Left renal pelvis (tissue), 4 donors: ENCODE measurements at places on chromosomes 11 and 22.

DNA sequence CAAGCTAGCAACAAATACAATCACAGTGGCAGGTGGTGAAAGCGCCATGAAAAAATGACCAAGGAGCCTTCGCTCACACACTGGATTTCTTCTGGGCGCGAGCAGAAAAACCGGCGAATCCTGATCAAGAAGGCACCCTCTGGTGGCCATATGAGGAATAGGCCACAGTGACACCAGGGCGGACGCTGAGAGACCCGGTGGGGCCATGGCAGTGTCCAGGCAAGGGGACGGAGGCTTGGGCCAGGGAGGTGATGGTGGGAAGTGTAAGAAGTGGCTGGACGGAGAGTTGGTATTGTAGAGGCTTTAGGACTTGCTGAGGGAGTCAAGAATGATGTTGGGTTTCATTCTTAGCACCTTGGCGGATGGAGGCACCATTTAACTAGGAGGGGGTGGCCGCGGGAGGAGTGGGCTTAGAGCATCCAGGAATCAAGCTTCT, 16.9 kb upstream of the RAC2 start:
- no peak for DNase-seq

DNA sequence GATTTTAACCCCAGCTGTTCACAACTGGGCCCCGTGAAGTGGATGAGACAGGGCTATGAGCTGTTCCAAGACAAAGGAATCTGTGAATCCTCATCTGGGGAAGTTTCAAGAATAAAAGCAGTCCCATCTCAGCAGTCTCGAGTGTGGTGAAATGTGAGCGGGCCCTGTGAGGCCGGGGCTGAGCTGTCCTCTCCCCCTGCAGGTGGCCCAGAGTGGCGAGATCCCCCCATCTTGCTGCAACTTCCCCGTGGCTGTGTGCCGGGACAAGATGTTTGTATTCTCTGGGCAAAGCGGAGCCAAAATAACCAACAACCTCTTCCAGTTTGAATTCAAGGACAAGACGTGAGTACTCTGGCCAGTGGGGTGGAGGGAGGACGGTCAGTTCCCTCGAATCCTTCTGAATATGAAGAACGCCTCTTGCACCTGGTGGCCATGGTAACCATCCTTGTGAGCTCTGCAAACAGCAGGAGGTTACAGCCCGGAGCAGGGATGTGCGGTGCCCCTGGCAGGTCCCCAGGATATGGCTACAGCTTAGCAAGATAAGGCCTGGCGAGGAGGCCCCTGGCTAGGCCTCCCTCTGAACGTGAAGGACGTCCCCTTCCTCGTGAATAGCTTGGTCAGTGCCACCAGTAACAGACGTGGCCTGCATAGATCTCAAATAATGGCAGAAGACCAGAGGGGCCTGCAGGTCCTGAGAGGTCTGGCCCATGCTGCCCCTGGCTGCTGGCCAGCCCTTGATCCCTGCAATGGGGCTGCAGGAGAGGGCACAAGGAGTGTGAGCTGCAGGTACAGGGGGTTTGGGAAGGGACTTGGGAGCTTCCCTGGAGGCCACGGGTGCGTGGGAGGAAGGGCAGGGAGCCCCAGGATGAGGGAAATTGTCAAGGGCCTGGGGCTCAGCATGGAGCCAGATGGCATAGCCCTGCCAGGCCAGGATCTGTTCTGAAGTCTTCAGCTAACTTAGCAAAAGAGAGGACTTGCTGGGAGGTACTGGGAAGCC, 8.4 kb downstream of the LZTR1 start:
- DNase-seq = no peak

GRCh38 chr22:30214703-30215407, 31.7 kb downstream of the LIF start:
- no peak for DNase-seq

DNA sequence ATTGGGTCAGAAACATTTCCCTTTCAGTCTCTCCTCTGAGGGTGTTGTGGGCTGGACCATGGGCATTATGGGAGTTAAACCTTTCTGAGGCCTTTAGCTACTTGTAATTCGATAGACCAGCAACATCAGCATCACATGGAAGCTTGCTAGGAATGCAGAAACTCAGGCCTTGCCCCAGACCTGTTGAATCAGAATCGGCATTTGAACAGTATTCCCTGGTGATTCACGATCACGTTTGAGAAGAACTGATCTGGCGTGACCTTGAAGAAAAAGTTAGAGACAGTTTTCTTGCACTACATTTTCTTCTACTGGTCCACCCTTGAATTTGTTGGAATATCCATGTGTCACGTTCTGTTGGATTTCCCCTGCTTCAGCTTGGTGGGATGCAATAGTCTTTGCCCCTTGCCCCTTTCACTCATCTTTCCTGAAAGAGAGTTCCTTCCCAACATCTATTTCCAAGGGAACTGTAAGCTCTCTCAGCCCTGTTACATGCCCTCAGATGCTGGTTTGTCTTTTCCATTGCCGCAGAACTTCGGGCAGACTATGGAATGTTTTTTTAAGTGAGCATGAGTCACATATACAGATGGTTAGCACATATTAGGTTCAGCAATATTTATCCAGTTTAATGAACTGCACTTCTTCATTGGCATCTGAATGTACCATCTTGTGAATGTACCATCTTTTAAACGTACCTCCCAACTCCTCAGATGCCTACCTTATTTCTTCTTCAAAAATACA, 23.9 kb downstream of the EHF start:
- DNase-seq = no peak

- no peak for DNase-seq
These were observed 49.3 kb downstream of the CHRDL2 start for GRCh38 chr11:74681686-74682651.

- DNase-seq = no peak
These were observed 4.0 kb upstream of the IGSF22 start for GRCh38 chr11:18730020-18730419.

DNA sequence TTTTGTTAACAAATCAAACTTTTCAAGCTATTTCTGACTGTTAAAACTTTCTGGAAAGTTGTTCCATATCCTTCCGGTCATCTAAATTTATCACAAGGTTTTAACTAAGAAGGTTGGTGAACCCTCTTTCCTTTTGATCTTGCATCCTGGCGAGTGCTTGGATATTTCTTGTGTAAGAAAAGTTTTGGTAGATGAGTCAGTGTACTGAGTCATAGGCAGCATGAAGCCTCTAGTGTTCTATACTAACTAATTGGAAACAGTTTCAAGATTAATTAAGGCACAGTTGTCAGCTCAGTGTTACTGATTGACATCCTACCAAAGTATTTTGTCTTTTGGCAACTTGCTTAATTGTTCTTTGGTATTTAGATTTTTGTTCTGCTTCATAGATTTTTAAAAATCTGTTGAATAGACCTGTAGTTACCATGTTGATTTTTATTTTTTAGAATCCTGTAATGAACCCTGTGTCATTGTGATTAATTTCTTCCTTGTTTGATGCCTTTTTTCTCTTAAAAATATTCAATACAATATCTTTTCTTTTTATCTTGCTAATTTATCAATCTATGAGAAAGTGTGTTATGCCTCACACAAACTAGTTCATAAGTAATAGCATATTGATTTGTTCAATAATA, 38.0 kb downstream of the METTL15 start:
- no peak for DNase-seq

- no peak for DNase-seq
These were observed 8.1 kb upstream of the PANX2 start for GRCh38 chr22:50162391-50162956.

- DNase-seq = no peak
These were observed 101.0 kb downstream of the USP35 start for GRCh38 chr11:78289552-78290292.

GRCh38 chr11:862081-862661, 19.5 kb downstream of the TSPAN4 start:
- no peak for DNase-seq

DNA sequence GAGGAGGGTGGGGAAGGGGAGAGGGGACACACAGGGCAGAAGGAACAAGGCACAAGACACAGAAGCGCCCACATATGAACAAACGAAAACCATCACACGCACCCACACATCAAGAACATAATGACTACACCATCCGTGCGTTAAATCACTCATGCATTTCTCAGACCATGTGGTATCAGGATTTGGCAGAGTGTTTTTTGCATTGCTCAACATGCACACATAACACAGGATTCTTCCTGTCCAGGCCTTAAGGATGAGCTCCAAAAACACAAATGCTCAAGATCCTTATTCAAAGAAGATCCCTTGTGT, 309.5 kb downstream of the CADM1 start:
- no peak for DNase-seq

- no peak for DNase-seq
These were observed 14.6 kb upstream of the ANO1 start for GRCh38 chr11:70063555-70063954.

DNA sequence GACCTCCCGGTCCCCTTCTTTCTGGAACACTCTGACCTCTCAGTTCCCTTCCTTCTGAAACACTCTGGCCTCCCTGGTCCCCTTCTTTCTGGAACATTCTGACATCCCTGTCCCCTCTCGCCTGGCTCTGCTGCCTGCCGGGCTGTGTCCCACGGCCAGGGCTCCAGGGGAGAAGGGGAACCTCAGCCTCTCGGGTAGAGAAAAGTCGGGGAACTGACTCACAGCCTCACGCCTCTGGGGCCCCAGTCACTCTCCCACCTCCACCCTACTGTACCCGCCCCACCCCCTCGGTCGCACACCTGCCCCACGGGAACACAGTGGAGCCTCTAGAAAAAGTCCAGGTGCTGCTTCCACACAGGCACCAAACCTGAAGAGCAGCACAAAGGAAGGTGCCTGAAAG, 93.3 kb downstream of the BRD1 start:
- DNase-seq = no peak

- DNase-seq = no peak
These were observed 31.9 kb downstream of the ATG13 start for GRCh38 chr11:46649180-46649738.

DNA sequence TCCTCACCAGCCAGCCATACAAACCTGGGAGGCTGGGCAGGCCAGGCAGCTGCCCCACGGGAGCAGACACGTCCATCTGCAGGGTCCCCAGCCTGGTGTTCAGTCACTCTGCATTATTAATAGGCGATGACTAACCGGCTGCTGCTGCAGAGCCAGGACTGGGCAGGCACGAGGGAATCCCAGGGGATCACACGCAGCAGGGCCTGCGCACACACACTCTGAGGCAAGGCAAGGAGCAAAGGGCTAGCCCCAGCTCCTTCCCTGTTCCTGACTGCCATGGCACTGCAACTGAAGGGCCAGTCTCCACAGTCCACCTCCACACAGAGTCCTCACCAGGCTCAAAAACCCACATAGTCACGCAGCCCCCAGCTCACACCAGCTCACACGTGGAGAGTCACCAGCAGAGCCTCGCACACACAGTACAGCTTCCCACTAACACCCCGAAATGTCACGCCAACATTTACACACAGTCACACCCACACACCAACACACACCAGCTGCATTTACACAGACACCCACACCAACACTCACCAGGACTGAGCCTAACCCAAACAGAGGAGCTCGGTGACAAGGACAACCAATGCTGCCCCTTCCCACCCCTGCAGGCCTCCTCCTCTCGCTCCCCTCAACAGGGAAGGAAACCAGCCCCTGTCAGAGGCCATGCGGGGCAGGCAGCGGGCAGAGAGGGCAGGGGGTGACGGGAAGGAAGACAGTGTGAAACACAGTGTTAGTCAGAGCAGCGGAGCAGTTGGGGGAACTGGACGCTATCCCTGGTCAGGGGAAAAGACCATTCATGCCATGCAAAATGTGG, 47.3 kb downstream of the NRXN2 start:
- no peak for DNase-seq

DNA sequence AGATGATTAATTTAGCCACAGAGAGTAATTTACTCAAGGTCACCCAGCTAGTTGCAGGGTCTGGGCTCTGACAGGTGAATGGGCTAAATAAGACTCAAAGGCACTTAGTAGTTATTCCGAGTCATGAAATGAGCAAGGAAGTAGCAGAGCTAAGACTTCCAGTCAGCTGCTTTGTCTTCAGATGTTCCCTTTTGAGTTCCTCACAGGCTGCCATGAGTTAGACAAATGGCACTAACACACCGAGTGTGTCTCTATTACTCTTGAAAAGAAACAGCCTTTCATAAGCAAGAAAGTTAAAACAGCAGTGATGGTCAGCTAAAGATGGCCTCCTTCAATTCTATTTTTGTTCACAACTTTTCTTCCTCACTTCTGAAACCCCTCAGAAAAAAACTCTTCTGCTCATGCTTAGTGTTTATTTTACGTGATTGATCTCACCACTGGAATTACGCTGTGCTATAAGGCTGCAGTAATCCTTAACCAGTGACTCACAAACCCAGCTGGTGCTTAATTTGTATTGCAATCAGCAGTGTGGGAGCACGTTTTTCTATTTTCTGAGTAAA, 389.1 kb downstream of the AASDHPPT start:
- no peak for DNase-seq

- DNase-seq = no peak
These were observed 59.8 kb downstream of the SLC25A17 start for GRCh38 chr22:40759294-40759840.

GRCh38 chr22:21719024-21719423, 16.6 kb downstream of the YPEL1 start:
- DNase-seq = no peak

DNA sequence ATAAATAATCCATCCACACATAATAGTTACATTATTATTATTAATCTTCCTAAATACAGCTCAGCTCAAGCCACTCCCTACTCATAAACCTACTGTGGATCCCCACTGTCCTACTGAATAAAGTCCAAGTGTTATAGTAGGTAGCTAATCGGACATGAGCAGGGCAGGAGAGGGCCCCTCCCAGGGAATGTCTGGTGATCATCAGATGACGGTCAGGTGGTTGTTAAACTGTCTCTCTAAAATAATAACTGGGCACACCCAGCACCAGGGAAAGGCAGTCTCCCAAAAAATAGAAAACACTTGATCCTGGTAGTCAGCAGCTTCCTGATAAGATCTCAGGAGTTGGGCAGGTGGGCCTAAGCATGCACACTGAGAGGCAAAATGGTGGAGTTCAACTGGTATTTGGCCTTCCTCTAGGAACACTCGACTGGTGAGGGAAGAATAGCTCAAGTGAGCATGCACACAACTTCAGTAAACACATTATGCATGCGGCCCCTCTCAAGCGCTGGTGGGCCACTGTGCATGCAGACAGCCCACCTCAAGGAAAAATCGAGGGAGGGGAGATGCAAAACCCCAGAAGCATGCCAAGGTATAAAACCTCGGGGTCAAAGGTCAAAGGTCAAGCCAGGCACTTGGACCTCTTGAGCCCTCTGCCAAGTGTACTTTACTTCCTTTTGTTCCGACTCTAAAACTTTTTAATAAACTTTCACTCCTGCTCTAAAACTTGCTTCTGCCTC, 65.0 kb downstream of the LRRC32 start:
- no peak for DNase-seq

DNA sequence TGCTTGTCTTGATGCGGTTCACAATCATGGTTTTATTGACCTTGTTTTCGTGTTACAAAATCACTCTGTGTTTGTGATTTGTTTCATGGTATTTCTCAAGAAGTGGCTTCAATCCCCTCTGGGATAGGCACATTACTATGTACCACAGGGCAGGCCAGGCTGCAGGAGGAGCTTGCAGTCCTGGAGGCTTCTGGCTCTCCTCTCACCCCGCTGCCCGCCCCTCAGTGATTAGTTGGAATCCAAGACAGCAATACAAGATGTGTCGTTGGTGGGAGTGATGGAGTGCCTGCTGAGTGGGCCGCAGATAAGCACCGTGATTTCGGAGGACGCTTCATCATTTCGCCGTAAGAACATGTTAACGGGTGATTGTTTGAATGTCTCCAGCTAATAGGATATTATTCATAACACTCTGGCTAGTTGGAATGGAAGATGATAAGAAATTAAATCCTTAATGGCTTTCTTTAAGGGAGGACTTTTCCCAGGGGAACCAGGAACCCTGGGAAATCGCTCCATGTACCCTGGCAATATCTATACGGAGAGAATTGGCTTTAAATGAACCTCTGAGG, 384.4 kb downstream of the MIAT start:
- DNase-seq = no peak

- no peak for DNase-seq
These were observed 135.8 kb upstream of the NARS2 start for GRCh38 chr11:78710417-78710816.
